ENCODE measurements at places on chromosomes 6 and 20.

DNA sequence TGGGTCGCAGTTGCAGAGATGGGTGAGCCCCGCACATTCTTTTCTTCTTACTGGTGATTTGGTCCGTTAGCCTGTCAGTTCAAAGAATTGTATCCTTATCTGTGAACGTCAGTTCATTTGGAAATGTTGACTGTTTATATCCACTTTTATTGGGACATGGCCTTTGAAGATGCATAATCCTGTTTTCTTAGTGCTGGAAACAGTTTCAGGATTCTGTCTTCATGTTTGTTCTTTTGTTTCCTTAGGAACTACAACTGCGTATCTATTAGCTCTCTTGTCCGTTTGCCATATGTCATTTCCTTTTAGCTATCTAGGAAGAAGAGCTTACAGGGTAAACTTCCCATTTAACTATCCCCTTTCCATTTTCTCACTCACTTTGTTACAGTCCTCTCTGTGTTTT is 35.0 kb upstream of the TULP1 start:
- DNase-seq: no peak

DNA sequence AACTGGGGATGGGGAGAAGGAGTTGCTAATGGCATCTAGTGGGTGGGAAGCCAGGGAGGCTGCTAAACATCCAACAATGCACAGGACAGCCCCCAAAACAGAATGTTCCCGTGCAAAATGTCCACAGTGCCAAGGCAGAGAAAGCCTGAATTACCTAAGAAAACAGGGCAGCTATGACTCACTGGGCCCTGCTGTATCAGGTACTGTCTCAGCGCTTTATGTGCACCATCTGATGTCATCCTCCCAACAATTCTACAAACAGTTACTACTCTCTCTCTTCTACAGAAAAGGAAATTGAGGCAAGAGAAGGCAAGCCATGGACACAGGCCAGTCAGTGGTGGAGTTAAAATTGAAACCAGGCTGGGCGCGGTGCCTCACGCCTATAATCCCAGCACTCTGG is 3.1 kb downstream of the YTHDF1 start:
- DNase-seq: no peak

- no peak for DNase-seq
Measured at GRCh38 chr6:39754514-39755115, 29.4 kb upstream of the KIF6 start.

- DNase-seq: no peak
Measured at GRCh38 chr6:658244-658643, 1.3 kb upstream of the HUS1B start.

DNA sequence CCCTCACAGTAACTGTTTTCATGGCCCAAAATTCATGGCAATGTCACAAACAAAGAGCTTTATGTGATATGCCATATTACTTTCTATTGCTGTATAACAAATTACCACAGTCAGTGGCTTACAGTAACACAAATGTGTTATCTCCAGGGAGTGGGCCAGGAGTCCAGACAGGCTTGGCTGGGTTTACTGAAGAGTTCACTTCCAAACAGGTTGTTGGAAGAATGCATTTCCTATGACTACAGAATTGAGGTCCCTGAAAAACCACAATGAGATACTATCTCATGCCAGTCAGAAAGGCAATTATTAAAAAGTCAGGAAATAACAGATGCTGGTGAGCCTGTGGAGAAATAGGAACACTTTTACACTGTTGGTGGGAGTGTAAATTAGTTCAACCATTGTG is 431.9 kb downstream of the PKHD1 start:
- no peak for DNase-seq

GRCh38 chr6:141848029-141848890 is 284.5 kb upstream of the GJE1 start:
- DNase-seq: no peak
